ENCODE measurements at places on chromosomes 2 and 18.

GRCh38 chr2:88669482-88670214 is 21.8 kb upstream of the RPIA start:
- DNase-seq = peak; percentile 50

DNA sequence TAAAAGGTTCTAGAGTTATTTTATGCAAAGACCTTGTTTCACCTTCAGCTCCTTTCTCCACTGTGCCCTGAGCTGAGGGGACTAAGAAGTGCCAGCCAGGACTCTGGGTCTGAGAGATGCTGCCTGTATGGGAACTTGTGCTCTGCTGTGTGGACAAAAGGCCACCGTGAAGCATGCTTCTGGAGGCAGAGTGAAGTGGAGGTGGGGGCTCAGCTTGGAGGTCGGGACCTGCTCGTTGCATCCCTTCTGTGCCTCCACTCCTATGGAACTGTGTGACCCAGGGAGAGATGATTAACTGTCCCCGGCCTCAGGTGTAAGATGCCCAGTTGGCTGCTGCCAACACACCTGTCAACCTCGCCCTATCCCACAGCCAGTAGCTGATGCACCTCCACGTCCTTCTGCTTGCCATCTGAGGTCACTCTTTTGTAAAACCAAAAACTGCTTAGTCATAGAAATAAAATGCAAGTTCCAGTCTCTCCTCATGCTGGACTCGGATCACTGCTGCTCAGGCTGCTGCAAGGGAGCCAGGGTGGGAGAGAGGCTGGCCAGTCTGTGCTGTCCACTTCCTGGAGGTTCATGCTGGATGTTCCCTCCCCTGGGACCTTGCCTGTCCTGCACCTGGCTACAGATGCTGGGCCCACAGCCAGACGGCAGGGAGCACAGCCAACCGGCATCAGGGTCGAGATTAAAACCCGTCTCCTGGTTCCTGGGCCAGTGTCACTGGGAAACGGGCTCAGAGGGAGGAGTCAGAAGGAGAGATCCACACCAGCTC is 113.2 kb downstream of the ACKR3 start:
- DNase-seq = no peak

DNA sequence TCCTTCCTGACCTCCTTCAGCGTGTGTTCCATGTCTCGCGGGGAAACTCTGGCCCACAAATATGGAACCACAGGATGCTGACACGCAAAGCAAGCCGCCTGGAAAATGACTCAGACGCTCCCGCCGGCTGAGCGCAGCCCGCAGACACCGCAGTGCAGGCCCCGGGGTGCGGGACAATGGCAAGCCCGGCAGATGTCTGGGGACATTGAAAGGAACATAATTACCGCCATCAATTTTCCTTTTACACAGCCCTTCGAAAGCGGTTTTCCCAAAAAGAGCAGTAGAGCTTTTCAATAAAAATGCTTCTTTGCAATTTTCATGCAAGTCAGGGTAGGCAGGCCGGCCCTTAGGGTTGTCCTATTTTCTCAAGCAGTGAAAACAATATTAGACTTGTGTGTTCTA is 159.2 kb upstream of the SH3BP4 start:
- DNase-seq = no peak

DNA sequence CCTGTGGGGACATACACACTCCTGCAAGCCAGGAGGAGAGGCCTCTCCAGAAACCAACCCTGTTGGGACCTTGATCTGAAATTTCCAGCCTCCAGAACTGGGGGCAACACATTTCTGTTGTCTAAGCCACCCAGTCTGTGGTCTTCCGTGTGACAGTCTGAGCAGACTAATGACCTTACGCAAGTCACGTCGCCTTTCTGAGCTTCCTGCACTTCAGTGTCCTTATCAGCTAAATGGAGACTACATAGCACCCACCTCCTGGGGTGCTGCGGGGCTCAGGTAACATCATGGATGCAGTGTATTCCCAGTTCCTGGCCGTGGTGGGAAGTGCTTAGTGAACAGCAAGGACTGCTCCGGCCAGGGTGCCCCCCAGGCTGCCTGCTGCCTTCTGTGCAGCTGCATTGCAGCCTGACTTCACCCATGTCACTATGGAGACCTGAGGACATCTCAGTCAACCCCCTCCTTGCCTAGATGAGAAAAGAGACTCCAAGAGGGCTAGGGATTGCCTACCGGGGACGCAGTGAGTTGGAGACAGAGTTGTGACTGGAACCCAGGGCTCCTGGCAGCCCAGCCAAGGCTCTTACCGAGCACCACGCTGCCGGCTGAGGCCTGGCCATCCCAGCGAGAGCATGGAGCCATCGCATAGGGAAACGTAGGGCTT is 61.2 kb upstream of the FZD5 start:
- no peak for DNase-seq

DNA sequence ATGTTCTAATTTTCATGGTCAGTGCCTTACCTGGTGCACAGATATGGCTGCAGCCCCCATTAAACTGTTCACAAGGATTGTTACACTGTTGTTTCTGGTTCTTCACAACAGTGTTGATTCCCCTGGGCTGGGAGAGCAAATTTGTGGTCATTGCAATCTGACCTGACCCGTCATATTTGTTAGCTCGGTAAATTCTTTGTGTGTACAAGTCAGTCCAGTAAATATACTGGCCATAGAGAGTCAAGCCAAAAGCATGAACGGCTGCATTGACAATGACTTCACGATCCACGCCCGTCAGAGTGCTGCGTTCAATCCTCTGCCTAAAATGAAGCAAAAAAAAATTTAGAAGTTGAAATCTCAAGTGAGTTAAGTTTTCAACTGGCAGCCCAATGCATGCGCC is 134.6 kb downstream of the DHRS9 start:
- no peak for DNase-seq

GRCh38 chr2:166126007-166126639 is 1.7 kb downstream of the SCN1A start:
- no peak for DNase-seq

DNA sequence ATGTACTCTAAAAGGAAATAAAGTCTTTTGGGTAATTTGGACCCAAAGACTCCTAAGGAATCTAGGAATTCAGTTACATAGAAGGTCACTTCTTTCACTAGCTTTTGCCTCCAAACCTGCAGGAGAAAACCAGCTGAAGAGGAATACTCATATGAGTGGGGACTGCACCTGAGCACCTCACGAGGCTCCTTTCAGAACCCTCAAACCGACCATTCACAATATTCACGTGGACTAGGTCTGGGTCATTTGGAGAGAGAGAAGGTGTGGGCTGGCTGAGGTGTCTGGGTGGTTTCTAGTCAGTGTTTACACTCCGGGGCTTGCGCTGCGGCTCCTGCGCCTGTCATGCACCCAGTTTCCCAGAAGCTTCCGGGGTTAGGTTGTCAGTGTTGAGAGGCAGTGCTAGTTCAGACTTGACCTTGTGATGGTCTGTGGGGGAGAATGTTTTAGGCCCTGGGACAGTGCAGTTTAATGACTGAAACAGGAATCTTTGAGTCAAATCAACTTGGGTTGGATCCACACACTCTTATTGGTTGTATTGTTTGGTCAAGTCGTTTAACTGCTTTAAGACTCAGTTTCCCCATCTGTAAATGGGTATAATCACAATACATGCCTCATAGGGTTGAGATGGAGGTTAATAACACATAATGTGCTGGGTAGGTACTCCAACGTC is 78.4 kb downstream of the LIMS1 start:
- DNase-seq = no peak

DNA sequence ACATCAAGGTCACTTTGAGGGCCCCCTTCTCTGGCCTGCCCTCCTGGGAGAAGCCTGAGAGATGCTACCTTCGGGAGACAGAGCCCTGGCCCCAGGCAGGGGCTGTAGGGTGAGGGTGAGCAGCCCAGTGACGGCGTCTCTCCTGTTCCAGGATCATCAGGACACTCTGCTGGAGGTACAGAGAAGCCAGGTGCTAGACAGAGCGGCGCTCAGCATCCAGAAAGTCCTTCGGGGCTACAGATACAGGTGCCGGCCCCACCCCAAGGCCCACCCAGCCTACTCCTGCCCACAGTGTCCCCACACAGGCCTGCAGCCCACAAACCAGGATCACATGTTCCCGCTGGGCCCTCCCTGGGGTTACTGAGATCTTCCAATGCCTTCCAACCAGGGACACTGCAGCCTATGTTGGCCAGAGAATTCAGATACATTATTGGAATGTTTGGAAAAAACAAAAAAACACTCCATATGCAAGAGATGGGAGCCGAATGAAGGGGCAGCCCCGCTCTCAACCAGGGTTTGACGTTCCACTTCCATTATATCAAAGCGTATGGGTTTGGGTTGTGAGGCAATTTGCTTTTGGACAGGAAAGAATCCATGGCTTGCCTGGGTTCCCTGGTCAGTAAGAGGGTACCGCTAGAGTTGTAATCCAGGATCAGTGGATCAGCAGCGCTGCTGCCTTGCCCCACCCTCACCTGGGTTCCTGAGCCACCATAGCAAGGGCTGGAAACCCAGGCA is 49.5 kb upstream of the GPR17 start:
- no peak for DNase-seq

DNA sequence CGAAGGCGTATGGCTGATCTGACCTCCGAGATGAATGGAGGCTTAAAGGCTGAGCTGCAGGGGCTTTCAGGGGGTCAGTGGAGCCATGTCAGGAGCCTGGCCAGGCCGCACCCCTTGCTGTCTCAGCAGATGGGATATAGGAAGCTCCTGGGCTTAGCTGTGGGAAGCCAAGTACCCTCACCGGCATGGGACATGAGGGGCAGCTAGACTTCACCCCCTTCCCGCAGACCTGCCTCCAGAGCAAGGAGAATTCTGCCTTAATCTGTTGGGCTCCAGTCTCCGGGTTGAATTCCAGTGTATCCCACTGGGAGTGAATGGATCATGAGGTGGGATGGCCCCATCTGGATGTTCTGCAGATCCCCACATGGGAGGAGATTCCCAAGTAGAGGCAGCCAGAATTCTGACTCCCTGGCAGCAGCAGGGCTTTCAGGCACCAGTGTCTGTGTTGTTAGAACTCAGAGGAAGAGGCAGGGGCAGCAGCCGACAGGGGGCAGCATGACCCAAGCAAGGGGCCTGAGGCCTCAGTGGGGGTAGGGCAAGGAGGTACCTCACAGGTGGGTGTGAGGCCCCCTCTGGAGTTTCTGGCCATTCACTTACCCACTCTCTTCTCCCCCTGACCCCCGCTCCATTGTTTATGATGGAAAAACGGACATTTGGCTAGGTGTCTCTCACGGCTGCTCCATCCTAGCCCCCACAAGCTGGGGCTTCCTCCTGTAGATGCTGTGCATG is 19.1 kb downstream of the CAPG start:
- no peak for DNase-seq

- no peak for DNase-seq
These were observed 257.3 kb upstream of the CTAGE1 start for GRCh38 chr18:22675006-22675405.

DNA sequence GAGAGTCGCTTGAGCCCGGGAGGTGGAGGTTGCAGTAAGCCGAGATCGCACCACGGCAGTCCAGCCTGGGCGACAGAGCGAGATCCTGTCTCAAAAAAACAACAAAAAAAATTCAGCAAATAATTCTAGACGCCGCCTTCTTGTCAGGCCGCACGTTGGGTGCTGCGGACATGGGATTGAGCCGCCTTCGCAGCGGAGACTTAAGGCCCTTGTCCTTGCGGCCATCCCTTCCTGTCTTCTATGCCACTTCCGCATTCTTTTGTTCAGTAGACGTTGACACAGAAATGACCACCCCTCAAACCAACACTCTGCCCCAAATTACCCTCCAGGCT is 15.8 kb downstream of the PTPN18 start:
- peak; percentile 58 for DNase-seq

DNA sequence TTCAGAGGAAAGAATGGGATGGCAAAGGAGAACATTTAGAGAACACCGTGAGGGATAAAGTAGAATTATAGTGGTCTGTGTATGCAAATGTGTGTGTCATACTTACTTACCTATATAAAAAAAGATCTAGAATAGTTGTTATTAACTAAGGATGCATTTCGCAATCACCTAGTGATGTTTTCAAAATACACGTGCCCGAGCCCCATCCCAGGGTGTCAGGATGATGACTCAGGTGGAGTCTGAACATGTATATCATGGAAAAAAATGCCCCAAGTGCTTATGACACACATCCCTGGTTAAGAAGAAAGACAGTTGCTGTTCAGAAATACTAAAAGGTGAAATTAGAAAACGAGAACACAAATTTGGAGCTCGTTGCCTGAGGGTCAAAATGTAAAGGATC is 109.0 kb downstream of the CERS6 start:
- no peak for DNase-seq

DNA sequence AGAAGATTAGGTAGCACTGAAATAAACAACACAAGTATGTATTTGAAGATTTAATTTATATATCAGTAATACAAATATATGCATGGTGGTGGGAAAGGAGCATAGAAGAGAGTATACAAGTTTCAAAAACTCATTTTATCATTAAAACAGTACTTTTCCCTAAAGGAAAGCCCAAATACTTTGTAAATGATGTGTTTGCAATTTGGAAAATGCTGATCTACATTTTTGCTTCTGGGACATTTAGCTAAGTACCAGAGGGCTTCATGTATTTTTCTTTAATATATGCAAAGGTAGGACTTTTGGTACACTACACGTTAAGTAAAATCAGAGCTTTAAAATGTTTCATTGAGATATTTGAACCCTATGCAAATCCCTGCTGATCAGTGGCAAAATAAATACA is 1624.2 kb downstream of the SUCLG1 start:
- DNase-seq = no peak

Measured in kidney glomerular epithelial cell (primary cell).